Fibroblast of skin of back (primary cell): ENCODE measurements at places on chromosomes 11 and 22.

DNA sequence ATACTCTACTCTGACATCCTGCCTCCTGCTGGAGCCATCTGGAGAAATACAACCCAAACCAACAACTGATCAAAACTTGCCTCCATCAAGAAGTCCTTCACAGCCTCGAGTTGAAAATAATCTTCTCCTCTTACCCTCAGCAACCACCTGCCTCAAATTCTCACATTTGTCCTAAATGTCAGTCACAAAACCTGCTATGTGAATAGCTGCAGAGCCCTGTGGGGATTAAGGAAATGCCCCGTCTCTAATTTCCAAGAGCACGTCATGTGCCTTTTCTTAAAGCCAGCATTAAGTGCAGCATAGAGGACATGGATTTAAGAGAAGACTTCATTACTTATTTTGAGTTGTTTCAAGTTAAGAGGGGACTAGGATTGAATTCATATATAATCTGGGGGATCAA is 105.9 kb downstream of the TRPC6 start:
- no peak for DNase-seq

DNA sequence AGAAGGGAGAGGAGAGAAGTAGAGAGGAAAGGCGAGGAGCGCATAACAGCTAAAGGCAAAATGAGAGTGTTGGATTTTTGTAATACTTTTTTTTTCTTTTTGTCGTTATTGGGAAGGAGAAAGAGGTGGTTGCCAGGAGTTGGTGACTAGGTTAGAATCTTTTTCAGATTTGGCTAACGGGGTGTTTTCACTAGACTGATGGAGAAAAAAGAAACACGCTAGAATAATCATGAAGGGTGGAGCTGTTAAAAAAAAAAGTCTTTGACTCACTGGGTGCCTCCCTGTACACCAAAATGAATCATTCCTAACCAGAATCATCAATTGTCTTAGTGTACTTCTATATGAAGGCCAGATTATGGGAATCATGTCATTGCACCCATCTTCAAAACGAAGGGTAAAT is 12.7 kb downstream of the BLID start:
- peak; percentile 69 for DNase-seq

- DNase-seq, result peak; percentile 76
These were observed 133.5 kb downstream of the RBFOX2 start for GRCh38 chr22:35894937-35895708.

DNA sequence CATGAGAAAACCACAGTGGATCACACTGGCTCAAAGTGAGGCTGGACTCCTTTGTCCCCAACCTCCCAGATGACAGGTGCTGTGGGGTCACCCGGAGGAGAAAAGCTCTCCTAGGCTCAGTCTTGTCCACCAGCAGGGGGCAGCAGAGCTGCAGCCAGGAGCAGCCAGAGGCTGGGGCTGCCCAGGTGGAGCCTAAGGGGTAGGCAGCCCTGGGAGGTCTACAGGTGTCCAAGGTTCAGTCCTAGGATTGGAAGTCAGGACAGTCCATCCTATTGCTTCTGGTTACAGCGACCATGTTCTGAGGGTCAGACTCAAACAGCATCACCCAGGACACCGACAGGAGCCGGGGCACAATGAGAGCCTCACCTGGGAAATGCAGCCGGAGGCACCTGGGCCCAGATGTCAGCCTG is 77.6 kb upstream of the IGLL5 start:
- peak; percentile 16 for DNase-seq

- DNase-seq, result no peak
These were observed 10.3 kb upstream of the NAP1L4 start for GRCh38 chr11:3002351-3002861.

DNA sequence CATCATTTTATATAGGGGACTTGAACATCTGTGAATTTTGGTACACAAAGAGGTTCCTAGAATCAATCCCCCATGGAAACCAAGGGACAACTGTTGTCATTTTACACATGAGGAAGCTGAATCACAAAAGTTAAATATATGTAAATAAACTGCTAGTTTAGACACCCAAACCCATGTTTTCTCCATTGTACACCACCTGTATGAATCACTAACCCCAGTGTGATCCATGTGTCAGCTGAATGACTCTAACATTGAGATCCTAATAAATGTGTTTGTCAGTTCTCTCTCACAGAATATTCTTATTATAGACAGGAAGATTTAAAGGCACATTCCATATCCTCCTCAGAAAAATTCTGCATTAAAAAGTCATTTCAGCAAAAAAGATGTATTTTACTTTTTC is 83.3 kb downstream of the ATG16L2 start:
- DNase-seq, result no peak

GRCh38 chr11:65915101-65915820 is 3.6 kb downstream of the C11orf68 start:
- DNase-seq, result no peak

DNA sequence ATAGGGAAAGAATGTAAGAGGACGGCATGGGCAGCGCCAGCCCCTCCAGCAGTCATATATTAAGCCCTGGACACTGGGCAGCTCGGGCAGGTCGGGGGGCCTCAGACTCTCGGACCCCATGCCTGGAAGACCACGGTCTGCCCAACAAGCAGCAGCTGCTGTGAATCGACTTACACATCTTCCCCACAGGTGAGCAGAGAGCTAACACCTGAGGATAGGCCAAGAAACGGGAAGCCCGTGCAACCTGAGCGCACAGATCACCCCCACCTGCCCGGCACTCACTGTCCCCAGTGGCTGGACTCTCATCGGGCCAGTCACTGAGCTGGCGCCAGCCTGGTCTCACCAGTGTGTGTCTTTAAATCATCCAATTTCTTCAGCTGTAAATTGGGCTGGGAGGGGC is 4.7 kb upstream of the TCF20 start:
- DNase-seq, result no peak

- no peak for DNase-seq
These were observed 27.4 kb downstream of the SLC43A1 start for GRCh38 chr11:57487920-57488659.

DNA sequence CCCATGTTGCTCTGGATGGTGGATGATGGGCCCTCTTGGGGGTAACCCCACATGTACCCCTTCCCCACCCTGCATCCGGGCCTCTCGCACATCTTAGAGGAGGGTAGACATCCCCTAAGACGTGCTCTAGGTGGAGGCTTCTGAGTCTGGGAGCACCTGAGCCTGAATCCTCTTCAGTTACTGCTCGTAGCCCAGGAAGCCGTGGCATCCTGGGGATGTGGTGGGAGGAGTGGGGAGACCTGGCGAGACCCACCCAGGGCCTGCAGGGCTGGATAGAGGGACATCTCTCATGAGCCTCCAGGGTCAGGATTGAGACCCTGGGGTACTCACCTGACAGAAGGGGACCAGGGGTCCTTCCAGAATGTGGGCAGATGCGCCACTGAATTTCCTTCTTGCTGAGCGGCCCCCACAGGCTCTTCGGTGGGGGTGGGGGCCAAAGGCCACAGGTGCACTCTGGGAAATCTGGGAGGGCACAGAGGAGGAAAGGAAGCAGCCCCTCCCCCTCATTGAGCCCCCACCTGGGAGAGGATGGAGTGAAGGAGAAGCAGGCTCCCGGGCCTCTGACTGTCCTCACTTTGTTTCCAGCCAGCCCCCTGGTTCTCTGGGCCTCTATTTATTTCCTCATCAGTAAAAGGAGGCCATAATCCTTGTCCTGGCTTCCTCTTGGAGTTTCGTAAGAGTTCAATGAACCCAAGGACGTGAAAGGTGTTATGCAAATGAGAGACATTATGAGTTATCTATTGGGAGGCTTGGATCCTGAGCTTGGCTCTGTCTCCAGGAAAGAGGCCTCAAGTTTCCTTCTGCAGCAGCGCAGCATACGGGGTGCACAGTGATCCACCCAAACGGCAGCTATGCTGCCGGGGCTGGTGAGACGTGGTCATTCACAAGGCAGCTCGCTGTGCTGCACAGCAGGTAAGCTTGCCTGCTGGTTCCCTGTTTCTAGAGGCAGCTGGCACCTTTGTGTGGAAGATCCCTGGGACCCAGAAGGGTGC is 31.2 kb downstream of the KCNJ4 start:
- no peak for DNase-seq

DNA sequence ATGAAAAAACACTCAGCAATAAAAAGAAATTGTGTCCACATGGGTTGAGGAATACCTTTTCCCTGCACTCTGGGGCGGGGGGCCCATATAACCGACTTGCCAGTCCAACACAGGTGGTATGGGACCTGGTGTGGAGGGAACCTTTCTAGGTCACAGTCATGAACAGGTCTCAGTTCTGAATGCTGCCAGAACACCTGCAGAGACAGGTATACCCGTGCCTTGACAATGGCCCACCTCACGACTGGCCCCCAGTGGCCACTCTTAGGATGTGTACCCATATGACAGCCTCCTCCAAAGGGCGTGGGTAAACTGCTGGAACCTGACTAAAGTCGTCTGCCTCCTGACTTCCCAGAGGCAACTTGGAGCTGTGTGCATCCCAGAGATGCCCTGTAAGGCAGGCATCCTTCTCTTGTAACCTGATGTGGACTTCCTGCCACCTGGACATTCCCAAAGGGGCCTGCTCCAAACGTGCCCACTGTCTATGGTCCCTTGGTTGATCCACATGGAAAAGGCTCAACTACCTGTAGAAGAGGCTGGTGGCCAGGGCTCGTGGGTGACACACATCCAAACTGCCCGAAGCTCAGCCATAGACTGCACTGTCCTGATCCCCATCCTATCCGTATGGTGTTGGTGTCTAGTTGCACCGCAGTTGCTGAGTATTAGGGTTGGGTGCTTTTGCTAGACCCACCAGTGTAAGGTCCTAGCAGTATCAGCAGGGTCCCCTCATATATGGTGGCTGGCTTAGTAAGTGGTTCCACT is 859.3 kb downstream of the BRD1 start:
- no peak for DNase-seq

GRCh38 chr11:8223513-8223900 is 40.2 kb downstream of the LMO1 start:
- peak; percentile 13 for DNase-seq

DNA sequence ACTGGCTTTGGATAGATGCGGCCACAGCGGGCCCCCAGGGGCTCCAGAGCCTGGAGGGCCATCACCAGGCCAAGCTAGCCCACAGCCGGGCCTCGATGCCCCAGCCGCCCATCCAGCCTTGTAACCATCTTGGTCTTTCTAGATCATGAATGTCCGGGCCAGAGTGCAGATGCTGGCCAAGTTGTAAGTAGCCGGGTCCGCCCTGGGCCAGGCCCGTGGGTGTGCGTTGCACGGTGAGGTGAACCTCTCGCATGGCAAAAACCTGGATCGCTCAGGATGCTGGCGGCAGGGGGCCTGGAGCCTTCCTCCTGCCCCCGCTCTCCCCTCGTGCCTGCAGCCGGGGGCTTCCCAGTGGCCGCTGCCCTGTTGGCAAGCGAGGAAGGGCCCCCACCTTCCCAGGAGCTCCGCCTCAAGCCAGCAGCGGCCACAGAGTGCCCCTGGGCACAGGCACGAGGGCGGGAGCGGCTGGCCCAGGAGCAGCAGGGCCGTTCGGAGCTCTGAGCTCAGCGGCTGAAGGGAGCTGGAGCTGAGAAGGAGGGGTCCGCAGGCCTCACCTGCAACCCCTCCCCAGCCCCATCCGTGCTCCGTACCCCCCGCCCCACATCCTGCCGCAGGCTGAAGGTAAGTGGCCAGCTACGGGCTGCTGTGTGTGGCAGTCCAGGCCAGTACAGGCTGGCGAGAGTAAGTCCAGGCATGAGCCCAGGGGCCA is 10.9 kb upstream of the MRPL23 start:
- DNase-seq, result no peak

GRCh38 chr11:121117788-121118187 is 16.7 kb downstream of the TECTA start:
- no peak for DNase-seq

DNA sequence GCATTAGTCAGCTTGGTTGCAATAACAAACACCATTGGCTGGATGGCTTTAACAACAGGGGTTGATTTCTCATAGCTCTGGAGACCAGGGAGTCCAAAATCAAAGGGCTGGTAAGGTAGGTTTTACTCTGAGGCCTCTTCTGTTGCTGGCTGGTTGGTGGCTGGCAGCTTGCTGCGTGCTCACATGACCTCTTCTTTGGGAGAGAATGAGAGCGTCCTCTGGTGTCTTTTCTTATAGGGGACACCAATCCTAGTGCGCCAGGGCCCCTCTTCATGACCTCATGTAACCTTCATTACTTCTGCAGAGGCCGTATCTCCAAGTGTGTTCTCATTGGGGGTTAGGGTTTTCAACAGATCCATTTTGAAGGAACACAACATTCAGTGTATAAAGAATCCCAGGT is 1308.3 kb downstream of the TBC1D22A start:
- DNase-seq, result no peak

GRCh38 chr11:105192115-105192514 is 52.5 kb upstream of the CARD18 start:
- DNase-seq, result no peak

- DNase-seq, result peak; percentile 99
These were observed 15.3 kb upstream of the MRTFA start for GRCh38 chr22:40651563-40652501.

DNA sequence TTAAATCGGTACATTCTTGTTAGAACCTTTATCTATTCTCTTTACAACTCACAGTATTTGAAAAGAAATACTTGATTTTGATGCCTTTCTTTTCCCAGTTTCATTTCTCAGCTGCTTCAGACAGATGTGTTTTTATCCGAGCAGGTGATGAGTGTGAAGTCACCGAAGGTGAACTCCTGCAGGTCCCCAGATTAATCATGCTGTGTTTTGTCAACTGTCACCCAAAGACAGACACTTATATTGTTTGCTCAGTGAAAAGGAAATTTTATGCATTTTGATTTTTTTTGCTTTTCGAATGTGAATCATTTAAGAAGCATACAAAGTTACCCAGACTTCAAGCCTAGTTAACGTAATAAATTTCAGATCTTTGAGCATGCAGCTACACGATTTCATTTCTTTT is 7.8 kb upstream of the TMPRSS13 start:
- DNase-seq, result no peak

- no peak for DNase-seq
These were observed 164.4 kb downstream of the BRD1 start for GRCh38 chr22:49663311-49663711.

DNA sequence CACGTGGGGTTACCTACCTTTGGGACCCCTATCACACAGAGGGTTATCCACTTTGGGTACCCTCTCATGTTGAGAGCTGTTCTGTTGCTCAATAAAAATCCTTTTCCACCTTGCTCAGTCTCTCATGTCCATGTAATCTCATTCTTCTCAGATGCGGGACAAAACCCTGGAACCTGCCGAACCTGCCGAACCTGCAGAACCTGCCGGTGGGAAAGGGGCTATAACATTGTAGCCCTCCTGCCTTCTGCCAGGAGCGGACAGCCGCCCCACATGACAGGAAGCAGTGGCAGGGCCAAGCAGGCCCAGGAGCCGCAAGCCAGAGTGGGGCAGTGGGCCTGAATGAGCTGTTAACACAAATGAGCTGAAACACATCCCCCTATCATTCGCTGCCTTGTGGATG is 18.1 kb downstream of the NPAT start:
- DNase-seq, result no peak

GRCh38 chr11:38330578-38330977 is 1732.5 kb upstream of the RAG2 start:
- DNase-seq, result no peak
